ENCODE measurements at places on chromosomes 3 and 15.

- DNase-seq = no peak
Measured at GRCh38 chr3:161163297-161163696, 57.8 kb upstream of the NMD3 start.

DNA sequence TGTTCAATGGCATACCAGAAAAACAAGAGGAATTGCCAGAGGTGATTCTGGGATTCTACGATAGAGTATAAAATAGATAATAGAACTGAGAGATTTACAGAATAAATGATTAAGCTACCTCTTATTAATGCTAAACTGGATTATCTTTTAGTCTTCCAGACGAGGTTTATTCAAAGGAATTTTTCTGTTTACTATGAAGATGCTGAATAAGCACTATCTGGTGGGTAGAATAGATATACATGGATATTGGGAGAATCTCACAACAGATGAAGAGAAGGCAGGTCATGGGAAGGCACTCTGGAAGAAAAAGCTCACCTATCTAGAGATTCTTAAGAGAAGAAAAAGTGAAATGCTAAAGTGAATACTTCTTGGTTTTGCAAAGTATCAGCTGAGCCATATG, 11.2 kb downstream of the CIP2A start:
- no peak for DNase-seq

DNA sequence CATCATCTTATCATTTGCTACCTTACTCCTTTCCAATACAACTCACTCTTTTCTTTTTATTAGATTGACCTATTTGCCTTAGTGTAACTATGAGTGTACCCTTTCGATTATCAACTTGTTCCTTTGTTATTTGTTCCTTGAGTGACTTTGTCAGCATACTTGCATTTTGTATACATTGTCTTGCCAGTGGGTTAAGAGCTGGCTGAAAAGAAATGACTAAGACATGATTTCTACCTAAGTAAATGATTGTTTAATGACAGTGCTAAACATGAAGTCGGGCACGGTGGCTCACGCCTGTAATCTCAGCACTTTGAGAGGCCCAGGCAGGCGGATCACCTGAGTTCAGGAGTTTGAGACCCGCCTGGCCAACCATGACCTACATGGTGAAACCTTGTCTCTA, 1042.3 kb downstream of the TBL1XR1 start:
- no peak for DNase-seq

DNA sequence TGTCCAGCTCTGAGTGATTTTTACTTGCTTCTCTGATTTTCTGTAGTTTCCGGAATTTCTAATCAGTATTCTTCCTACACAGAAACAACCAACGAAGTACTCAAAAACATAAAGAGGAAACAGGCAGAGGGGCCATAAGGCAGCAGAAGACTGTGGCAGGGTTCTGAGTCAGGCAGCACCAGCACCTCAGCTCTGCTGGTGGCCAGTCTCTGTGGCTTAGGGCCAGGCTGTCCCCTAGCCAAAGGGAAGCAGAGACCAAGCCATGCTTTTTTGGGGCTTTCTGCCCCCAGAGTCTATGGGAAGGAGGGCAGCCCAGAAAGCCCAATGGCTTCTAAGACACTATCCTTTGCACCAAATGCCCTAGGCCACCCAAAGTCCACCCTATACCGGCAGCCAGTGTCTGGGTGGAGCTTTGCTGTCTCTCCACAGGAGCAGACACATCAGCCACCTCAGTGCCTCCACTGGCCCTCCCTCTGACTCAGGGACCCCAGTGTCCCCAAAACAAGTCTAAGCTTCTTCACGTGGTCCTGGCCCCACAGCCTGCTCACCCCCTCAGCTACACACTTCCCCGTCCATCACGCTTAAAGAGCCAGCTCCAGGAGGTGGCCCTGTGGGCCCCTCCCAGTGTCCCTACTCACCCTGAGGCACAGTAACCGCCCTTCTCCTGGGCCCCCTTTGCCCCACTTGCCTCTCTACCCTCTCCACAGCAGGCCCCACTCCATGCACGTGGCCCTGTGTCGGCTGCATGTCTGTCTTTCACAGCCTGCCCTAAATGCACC, 46.2 kb downstream of the CCDC12 start:
- no peak for DNase-seq

- no peak for DNase-seq
Measured at GRCh38 chr3:194854206-194854605, 168.5 kb downstream of the FAM43A start.

GRCh38 chr3:128879991-128880390, 571 bp downstream of the ACAD9 start:
- DNase-seq = no peak

DNA sequence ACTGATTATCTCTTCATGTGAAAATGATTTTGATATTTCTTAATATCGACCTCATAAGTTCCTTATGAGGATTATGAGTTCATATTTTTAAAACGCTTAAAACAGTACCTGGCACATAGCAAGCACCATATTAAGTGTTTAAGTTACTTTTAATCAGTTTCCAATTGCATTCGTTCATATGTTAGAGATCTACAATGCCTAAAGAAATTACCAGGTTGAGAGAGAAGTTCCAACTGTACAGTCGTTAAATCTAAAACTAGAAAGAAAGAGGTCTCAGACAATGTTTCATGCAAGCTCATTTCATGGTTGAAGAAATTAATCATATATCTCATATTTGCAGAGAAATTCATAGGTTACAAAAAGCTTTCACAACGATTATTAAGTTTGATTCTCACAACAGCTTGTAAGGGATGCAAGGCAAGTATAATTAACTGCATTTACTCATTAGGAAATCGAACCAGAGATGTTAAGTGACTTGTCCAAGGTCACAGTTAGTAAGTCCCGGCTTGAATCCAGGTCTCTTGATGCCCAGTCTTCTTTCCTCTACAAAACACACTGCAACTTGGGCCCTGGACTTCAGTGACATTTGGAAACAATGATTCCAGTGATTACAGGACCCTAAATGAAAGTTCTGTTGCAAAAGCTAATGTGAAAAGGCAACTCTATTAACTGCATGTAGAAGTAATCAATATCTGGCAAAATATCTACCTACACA, 1.3 kb downstream of the MYO5A start:
- DNase-seq = no peak

DNA sequence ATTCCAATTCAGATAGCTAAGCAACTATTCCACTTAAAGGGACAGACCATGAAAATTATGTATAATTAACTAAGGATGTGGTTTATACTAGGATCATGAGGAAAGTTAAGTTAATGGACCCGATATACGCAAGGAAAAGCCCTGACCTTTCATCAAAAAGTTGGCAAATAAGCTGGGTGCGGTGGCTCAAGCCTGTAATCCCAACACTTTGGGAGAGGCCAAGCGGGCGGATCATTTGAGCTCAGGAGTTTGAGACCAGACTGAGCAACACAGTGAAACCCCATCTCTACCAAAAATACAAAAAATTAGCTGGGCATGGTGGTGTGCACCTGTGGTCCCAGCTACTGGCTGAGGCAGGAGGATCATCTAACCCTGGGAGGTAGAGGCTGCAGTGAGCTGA, 39.6 kb downstream of the SCAP start:
- DNase-seq = no peak

GRCh38 chr15:90336705-90337141, 15.4 kb upstream of the ZNF774 start:
- no peak for DNase-seq

GRCh38 chr15:62844564-62845240, 197.8 kb upstream of the TPM1 start:
- no peak for DNase-seq

DNA sequence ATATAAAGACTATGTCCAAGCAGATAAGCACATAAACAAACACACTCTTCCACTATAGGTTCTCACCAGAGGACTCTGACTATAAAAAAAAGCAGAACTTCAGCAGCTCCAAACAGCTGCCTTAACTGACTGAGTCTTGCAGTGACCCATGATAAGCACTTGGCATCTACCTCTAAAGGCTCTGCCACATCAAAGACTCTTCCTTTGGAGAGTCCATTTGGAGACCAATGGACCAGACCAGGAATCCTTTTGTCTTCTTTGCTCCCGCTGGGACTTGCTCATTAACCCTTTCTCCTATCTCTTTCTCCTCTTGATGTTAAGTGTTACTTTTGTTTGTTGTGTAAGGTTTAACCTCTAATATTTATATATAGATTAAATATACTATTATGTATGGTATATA, 424.1 kb downstream of the RSL24D1 start:
- no peak for DNase-seq

DNA sequence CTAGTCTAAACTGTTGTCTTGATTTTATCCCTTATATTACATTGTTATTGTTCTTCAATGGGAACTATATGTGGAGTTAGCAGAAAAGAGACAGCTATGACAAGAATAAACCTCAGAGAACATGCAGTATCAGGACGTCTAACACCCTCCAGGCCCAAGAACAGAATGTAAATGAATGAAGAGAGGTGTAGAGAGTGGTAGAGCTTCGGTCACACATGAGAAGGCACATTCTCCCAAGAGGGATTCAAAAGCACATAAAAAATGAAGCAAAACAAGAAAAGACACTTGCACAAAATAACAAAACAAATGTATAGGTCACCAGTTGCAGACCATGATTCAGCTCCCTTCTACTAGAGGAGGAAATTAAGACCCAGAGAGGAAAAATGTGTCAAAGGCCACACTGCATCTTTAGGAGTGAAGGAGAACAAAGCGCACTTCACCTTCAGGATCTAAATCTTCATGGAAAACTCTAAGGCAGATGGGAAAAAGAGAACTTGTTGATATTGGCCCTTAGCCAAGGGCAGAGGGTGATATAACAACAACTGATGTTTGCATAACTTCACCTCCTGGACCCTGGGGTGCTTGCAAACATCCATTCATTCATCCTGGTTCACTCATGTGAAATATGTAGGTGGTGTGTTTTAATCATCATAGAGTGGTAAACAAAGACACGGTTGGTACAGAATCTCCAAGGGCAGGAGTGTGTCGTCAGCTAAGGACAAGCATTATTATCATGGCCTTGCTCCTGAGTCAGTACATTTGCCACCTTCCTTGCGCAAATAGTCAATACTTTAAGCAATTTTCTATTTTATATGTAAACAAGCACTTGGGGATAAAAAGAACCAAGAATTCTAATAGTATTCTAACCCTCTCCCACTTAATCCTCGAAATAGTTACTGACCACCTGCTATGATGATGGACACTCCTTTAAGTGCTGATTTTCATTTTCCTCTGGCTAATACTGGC, 8.8 kb downstream of the NEK10 start:
- no peak for DNase-seq

GRCh38 chr3:115980709-115981108, 357.4 kb downstream of the GAP43 start:
- DNase-seq = no peak

- DNase-seq = no peak
Measured at GRCh38 chr3:111521891-111522290, 20.1 kb upstream of the CD96 start.

- no peak for DNase-seq
Measured at GRCh38 chr15:95142531-95142930, 911.2 kb downstream of the MCTP2 start.

DNA sequence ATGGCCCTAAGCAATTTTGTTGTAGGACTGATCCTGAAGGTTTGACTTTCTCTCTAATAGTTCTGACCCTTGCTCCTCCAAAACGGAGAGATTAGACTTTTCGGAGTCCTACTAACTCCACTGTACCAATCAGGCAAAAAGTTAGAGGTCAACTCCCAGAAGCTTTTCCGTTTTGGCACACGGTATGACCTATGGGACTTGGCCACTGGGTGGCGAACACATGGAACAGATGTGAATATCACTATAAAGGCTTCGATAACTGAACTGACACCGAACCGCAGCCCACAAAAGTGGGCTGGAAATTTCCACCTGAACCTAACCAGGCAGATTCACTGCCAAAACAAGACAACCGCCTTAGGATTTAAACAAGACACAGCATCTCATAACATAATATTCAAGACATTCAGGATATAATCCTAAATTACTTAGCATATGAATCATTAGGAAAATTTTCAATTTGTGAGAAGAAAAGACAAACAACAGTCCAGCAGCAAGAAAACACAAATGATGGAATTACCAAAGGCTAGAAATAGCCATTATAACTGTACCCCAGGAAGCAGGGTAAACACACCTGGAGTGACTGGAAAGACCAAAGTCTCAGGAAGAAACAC, 12.2 kb upstream of the TM2D3 start:
- no peak for DNase-seq

- no peak for DNase-seq
Measured at GRCh38 chr3:60916546-60916945, 334.7 kb downstream of the FHIT start.

GRCh38 chr3:152672320-152672649, 162.6 kb upstream of the P2RY1 start:
- DNase-seq = no peak

- no peak for DNase-seq
Measured at GRCh38 chr3:183949690-183950089, 65.0 kb upstream of the PARL start.

DNA sequence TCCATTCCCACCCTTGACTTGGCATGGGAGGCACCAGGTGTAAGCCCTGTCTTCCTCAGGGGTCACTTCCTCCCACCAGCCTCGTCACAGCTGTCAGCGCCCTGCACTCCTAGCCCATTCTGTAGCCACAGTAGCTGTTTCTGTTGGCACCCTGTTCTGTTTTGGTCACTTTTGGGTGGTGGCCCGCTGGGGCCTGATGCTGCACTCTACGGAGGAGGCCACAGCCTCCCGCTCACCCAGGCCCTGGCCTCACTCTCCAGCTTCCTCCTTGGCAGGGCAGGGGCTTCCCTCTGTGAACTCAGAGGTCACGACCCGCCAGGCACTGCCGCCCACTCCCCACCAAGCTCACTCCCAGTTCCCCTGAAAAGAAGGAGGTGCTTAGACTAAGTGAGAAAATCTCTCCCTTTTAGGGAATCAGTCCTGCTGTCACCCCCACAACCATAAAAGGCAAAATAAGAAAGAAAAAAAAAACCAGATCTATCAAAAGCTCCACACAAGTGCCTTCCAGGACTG, 68.4 kb downstream of the MGLL start:
- no peak for DNase-seq

- DNase-seq = no peak
Measured at GRCh38 chr3:167780214-167780883, 44.8 kb downstream of the SERPINI1 start.

- DNase-seq = no peak
Measured at GRCh38 chr3:50205413-50206276, 574 bp downstream of the SLC38A3 start.

DNA sequence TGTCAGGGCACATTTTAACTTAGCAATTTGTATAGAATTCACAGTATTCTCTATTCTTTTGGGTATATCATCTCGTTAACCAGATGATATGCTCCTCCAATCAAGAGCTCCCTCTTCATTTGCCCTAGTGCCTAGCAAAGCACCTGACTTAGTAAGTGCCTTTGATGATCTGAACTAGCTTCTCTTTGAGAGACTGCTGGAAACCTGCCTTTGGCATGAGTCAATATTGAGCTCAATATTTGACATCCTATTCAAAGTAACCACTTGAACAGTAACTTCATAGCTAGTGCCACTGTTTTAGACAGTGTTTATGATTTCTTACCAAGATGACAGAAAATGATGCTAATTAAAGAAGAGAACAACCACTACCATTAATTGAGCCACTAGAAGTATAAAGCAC, 696.3 kb upstream of the UBE2E2 start:
- no peak for DNase-seq

GRCh38 chr3:53113293-53114010, 16.8 kb downstream of the RFT1 start:
- DNase-seq = no peak

GRCh38 chr3:41847679-41848078, 114.2 kb downstream of the ULK4 start:
- no peak for DNase-seq

Measured in stimulated activated CD8-positive, alpha-beta memory T cell treated with anti-CD3 and anti-CD28 coated beads, Interleukin-7, amount 100 ng/mL, for 1 hour (primary cell).